ENCODE measurements at places on chromosomes 12 and 14. TPM values are rescaled to one million over a fixed set of nuclear protein-coding genes. Genes with fewer than 3 reads are reported as not detected.

GRCh38 chr12:58745348-58746125 lies 174.8 kb downstream of the LRIG3 start:
- no peak for DNase-seq

GRCh38 chr12:116864371-116865160 lies 16.7 kb downstream of the HRK start:
- no peak for DNase-seq

DNA sequence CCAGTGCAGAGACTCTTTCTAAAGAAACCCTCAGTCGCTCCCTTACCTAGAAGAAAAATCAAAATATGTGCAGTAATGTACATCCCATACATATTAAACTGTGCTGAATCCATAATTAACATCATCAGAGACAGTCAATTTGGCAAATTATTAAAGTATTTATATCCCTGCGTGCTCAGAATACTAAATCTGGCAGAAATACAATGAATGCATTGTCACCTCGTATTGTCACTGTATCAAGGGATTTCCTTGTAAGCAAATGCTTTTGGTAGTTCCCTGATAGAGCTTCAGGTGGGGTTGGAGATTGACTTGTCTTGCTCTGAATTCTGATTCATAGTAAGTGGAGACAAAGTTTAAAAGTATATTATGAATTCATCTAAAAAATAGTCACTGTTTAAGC lies 319.1 kb downstream of the PPFIA2 start:
- no peak for DNase-seq

DNA sequence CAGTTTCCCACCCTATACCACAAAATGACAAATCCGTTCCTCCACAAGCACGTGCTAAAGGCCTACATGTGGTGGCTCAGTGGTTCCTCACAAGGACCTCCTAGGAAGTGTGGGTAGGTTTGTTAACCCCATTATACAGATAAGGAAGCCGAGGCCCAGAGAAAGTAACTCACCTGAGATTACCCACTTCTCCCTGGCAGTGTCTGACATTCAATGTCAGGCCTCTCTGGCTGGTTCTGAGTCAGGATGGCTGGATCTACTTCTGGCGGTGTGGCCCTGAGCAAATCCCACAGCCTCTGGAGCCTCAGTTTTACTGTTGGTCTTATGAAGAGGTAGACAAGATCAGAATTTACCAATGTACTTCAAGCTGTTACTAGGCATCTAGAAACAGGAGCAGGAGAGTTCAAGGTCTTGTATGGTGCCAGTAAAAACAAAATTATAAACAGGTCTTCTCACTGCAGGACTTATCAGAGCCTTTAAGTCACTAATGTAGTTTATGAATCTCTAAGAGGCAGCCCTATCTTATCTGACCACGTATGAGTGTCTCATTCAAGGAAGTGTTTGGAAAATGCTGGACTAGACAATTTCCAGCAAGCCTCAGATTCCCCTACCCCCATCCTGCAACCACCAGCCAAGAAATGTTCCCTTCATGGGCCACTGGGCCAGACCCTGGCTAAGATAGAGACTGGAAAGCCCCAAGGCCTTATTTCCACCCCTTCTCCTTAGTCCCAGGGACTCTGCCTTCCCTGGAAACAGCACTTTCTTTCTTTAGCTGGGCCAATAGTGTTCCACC lies 4.2 kb downstream of the HSPB8 start:
- DNase-seq, result no peak

Gene RFLNA
- not detected for total RNA-seq

- no peak for DNase-seq
Observed at GRCh38 chr12:114406316-114406983, 506 bp upstream of the TBX5 start.

GRCh38 chr12:89674326-89674942 lies 34.2 kb downstream of the ATP2B1 start:
- DNase-seq, result no peak

GRCh38 chr12:915090-915489 lies 34.4 kb downstream of the RAD52 start:
- DNase-seq, result no peak

DNA sequence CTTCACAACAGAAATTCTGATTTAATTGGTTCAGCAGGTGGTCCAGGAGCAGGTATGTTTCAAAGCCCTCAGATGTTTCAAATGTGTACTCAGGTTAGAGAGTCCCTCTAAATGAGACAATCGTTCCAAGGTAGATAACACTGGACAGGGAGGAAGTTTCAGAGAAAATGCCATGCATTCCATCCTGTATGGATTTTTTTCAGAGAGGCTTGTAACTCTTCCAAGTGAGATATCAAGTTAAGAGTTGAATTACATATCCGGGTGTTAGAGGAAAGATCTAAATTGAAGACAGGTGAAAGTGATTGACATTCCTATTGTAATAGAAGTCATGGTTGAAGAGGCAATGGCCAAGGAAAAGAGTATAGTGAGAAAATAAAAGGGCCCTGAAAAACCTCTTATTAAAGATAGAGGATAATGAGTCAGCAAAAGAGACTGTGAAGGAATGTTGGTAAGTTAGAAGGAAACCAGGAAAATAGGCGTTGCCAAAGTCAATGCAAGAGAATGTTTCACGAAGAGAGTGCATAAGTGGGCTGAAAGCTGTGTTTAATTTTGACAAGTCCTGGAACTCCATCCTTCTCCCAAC lies 105.8 kb downstream of the BMP4 start:
- DNase-seq, result no peak

DNA sequence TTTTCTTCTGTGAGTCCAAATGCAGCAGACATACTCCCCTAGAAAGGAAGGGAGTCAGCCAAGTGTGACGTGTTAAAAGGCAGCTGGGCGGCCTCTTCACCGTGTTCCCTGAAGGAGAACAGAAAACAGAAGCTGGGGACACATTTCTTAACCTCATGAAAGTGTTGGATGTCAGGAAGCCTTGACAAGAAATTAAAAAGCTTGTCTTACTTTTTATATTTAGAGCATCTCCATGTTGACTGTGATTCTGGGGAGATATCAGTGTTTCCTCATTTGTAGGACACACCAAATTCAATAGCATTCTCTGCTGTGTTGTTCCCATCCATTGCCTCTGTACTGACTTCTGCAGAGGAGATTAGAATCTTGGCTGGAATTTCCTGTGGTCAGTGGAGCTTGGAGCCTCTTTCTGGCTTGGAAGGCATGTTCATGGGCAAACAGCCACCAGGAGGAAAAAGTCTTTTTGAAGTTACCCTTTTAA lies 93.7 kb downstream of the RMST start:
- no peak for DNase-seq

DNA sequence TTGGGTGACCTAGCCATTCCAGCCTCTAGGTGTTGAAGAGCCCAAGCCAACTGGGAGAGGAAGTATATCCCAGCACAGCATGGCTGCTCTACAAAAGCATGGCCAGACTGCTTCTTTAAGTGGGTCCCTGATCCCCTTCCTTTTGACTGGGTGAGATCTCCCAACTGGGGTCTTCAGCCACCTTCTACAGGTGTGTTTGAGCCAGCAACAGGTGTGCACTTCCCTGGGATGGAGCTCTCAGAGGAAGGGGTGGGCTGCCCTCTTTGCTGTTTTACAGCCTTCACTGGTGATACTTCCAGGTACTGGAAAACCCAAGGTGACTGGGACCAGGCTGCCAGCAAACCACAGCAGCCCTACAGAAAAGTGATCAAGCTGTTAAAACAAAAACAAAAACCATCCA lies 14.2 kb upstream of the GNS start:
- no peak for DNase-seq

DNA sequence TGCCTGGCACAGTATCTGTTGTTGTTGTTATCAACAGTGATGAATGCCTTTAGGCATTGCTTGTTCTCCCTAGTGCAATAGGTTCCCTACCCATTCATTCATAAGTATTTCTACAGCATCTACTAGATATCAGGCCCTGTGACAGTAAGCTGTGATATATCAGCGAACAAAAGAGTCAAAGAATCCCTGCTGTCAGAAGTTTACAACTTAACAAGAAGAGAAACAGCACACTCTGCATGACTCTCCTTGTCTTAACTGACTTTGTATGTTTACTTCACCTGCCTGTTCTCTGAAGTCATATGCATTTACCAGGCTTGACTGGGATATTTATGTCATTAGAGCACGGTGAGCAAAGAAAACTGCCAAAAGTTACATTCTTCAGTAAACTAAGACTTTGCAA lies 452.2 kb upstream of the RPL10L start:
- DNase-seq, result no peak

Gene OTOGL
- total RNA-seq, result not detected

Gene TRIM9
- 0.58 TPM for total RNA-seq

GRCh38 chr14:71623939-71624338 lies 308.3 kb upstream of the RGS6 start:
- DNase-seq, result no peak

DNA sequence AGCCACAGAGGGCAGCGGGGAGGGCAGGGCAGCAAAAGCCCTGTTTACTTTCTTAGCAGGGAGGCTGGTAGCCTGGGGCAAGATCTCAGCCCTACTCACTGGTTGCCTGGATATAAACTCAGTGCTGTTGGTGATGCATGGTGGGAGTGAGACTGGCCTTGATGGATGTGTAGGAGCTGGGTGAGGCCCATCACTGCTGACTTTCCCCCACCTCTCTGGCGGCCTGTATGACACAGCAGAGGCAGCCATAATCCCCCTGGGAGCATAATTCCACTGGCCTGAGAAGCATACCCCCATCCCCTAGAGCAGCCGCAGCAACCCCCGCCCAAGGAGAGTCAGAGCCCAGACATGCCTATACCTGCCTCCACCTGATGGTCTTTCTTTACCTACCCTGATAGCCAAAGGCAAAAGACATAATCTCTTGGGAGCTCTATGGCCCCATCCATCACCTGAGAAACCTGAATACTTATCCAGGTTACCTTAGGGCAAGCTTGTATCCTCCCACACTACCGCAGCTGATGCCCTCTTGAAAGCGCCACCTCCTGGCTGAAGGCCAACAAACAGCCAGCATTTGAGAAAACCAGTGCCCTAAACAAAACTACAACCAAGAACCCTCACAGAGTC lies 59.3 kb downstream of the DNAI7 start:
- DNase-seq, result no peak

DNA sequence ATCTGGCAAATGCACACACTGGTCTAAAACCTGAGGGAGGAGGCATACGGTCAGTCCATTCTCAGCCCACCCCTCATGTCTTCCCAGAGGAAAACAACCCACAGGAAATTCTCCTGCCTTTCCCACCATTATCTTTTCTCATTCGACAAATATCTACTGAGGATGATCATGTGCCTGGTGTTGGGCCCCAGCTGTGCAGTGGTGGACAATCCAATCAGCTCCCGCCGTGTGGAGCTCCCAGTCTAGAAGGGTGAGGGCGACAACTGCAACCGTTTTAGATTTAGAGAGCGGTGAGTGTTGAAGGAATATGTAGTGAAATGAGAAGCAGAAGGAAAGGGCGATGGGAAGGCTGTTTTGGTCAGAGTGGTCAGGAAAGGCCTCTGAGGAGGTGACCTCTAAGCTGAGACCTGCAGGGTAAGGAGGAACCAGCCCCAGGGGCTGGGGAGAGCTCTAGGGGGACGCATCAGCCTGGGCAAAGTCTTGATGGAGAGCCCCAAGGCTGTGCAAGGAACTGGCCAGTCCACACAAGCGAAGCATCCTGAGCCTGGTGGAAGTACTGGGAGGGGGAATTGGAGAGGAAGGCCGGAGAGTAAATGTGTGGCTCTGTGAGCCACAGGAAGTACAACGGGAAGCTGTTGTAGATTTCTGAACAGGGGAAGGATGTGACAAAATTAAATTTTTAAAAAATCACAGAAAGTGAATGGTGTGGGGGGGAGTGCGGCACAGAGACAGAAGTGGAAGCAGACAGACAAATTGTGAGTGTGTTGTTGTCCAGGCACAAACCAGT lies 192.8 kb downstream of the NTF3 start:
- no peak for DNase-seq
